ENCODE measurements at places on chromosomes 4 and X. TPM values are rescaled to one million over a fixed set of nuclear protein-coding genes. Genes with fewer than 3 reads are reported as not detected.

EIF1AX gene
- 84.6 TPM for total RNA-seq

NEIL3 gene
- 10.1 TPM for total RNA-seq

SERPINA7 gene
- not detected for total RNA-seq

MAGEA11 gene
- total RNA-seq = not detected

ERCC6L gene
- total RNA-seq = 15.1 TPM

VEGFD gene
- not detected for total RNA-seq

MAGEB2 gene
- not detected for total RNA-seq

IDUA gene
- 2.3 TPM for total RNA-seq

FAM193A gene
- 13.5 TPM for total RNA-seq

IL3RA gene
- total RNA-seq = not detected

CT45A5 gene
- not detected for total RNA-seq

TADA2B gene
- total RNA-seq = 10.0 TPM

RS1 gene
- total RNA-seq = not detected

YY2 gene
- total RNA-seq = 2.2 TPM

PAGE1 gene
- not detected for total RNA-seq

GPR173 gene
- total RNA-seq = 0.35 TPM

FAM149A gene
- total RNA-seq = 0.85 TPM

GPR82 gene
- total RNA-seq = not detected

HCFC1 gene
- total RNA-seq = 46.0 TPM

PHEX gene
- total RNA-seq = 0.60 TPM

ANOS1 gene
- 4.3 TPM for total RNA-seq

NAP1L2 gene
- 1.6 TPM for total RNA-seq

TCEAL7 gene
- total RNA-seq = 6.5 TPM

MAGED4 gene
- 6.0 TPM for total RNA-seq

SOWAHB gene
- total RNA-seq = 0.03 TPM

TMEM131L gene
- total RNA-seq = 13.4 TPM

CSAG2 gene
- total RNA-seq = not detected

EXOC1L gene
- not detected for total RNA-seq

TRIM2 gene
- total RNA-seq = 9.9 TPM

TLL1 gene
- total RNA-seq = 3.5 TPM

MSANTD1 gene
- 0.07 TPM for total RNA-seq

XG gene
- total RNA-seq = 17.6 TPM

GABRQ gene
- 0.04 TPM for total RNA-seq

TMSB15A gene
- 0.20 TPM for total RNA-seq

LEF1 gene
- 10.1 TPM for total RNA-seq

S100P gene
- total RNA-seq = 1.1 TPM

AVPR2 gene
- not detected for total RNA-seq

SUPT20HL2 gene
- total RNA-seq = not detected

RAB39B gene
- 0.03 TPM for total RNA-seq

PPP1R2C gene
- total RNA-seq = not detected

CT45A9 gene
- total RNA-seq = not detected

TRPC3 gene
- total RNA-seq = not detected

ZCCHC18 gene
- 0.14 TPM for total RNA-seq

ETNPPL gene
- total RNA-seq = not detected

RIPPLY1 gene
- not detected for total RNA-seq

LONRF3 gene
- not detected for total RNA-seq

COL4A6 gene
- 25.2 TPM for total RNA-seq

TENM3 gene
- total RNA-seq = 30.1 TPM

GPRASP3 gene
- 3.6 TPM for total RNA-seq

MAML3 gene
- 0.61 TPM for total RNA-seq

PROM1 gene
- not detected for total RNA-seq

CCKAR gene
- not detected for total RNA-seq

MCF2 gene
- total RNA-seq = 0.31 TPM

TIMM8A gene
- 17.1 TPM for total RNA-seq

ANAPC4 gene
- 26.0 TPM for total RNA-seq

All from foreskin keratinocyte (primary cell).